ENCODE measurements at places on chromosomes 5 and 9.

DNA sequence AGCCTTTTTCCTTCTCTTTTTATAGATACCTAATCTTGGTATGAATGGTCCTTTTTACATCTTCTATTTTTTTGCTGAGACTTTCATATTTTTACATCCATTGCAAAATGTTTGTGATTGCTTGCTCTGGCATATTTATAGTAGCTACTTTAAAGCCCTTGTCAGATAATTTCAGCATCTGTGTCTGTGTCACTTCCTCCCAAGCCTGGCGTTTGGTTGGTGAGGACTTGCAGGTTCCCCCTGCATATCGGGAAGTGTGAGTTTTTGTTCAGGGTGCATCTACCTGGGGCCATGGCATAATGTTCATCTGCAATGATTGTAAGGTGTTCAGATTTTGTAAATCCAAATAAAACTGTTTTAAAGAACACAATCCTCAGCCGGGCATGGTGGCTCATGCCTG is 8.9 kb downstream of the FBXW5 start:
- no peak for DNase-seq

DNA sequence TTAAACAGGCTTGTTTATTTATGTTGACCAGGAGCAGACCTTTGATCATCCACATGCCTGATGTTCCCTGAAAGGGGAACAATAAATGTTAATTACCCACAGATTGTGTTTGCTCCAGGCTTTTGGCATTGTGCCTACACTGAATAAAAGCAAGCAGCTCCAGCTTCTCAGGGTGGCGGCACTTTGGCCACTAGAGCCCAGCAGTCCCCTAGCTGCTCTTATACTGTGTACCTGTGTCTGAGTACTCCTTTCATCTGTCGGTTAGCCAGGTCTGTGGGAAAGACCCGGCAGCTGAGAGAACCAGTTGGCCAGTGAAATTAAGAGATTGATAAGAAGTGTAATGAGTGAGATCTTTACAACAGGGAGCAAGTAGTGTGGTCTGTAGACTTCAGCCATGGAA is 254.8 kb upstream of the FTMT start:
- DNase-seq = no peak

GRCh38 chr5:78574731-78575161 is 73.8 kb downstream of the LHFPL2 start:
- no peak for DNase-seq

- DNase-seq = no peak
These were observed 101.7 kb upstream of the SPATA31D4 start for GRCh38 chr9:81826517-81826906.

DNA sequence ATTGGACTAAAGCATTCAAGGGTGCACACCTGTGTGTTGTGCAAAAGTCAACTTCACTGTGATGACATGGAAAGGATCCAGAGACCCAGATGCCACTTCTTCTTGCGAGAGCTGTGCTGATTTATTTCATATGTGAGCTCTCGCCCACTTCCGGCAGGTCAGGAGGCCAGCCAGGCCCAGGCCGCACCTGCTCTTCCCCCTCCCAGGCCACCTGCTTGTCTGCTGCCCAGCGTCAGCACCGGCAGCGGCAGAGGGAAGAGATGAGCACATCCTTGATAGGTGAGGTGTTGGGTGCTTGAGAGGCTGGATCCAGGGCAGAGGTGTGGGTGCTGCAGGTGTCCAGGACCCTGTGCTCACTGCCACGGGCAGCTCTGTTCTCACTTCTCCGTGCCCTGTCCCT is 242.9 kb downstream of the FANCC start:
- DNase-seq = peak; percentile 22

Data from NCI-H1417 (cell line).